ENCODE measurements at places on chromosomes 11 and 22.

DNA sequence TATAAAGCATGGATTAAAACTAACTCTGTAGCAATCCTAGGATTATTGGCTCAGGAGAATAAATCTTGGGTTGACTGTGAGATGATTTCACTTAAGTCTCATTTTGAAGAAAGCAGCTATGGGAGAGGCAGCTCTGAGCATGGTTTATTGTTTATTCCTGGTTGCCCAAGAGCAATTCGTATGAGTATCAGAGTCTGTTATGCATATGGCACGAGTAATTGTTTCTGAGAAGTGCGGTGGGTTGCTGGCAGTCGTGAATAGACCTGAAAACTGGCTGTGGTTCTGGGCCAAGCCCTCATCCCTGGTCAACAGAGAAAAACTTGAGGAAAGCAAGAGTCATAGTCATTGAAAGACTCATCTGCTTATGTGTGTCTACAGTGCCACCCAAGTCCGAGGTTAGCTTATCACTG is 26.8 kb downstream of the DIXDC1 start:
- no peak for DNase-seq

- DNase-seq, result no peak
Observed at GRCh38 chr11:30535818-30536217, 50.3 kb downstream of the MPPED2 start.

- DNase-seq, result no peak
Observed at GRCh38 chr11:30712749-30713148, 126.6 kb upstream of the MPPED2 start.

DNA sequence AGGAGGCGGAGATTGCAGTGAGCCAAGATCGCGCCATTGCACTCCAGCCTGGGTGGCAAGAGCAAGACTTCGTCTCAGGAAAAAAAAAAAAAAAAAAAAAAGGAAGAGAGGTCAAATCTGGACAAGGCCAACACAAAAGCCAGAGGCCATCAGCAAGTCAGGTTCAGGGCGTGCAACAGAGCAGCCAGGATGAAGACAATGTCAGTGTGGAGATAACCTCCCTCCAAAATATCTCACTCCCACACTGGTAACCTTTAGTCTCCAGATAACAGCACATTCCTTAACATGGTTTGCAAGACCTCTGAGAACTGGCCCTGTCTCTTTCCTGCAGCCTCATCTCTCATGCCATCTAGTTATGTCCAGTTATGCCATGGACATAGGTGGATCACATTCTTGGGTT is 4.7 kb downstream of the CSNK2A3 start:
- no peak for DNase-seq

DNA sequence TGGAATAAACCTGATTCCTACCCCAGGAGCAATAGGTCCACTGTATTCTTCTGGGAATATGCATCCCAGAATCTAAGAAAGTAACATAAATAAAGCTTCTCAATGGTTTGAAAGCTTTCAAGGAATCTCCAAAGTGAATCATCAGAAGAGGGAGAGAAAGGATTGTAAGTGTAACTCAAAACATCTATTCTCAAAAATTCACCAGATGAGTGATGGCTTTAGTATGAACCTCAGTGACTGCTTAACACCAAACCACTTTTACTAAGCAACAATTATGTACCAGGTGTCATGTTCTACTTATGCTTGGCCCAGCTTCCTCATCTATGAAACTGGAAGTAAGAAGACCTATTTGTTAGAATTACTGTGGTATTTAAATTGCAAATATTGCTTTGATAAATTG is 7.4 kb downstream of the RAB38 start:
- no peak for DNase-seq

- DNase-seq, result no peak
Observed at GRCh38 chr22:40310081-40310767, 36.1 kb upstream of the ADSL start.

- no peak for DNase-seq
Observed at GRCh38 chr11:130624971-130625544, 176.6 kb downstream of the ADAMTS15 start.

- DNase-seq, result no peak
Observed at GRCh38 chr11:20363149-20363499, 390 bp upstream of the HTATIP2 start.

GRCh38 chr11:2660357-2660939 is 39.3 kb downstream of the KCNQ1OT1 start:
- no peak for DNase-seq

DNA sequence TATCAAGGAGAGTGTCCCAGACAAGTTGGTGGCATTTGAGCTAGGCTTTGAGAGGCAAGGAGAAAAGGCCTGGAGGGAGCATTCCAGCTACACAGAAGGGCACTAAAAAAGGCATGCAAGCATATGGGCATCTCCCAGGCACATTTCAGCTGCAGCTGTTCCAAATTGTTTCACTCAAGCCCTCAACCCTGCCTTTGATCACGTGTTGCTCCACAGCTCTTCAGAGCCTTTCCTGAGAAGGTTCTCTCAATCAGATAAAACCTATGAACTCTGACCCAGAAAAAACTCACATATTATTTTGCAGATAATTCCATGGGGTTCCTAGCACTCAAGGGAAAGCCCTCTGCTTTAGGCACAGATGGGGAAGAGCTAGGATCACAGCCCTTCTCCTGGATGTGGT is 24.4 kb upstream of the HSPA8 start:
- no peak for DNase-seq

- DNase-seq, result no peak
Observed at GRCh38 chr22:46259374-46259773, 3.8 kb downstream of the PKDREJ start.

- DNase-seq, result no peak
Observed at GRCh38 chr11:120950880-120951279, 73.0 kb upstream of the TBCEL start.

- DNase-seq, result no peak
Observed at GRCh38 chr11:118370774-118371173, 11.4 kb downstream of the UBE4A start.

Data from pons (tissue), 1 donor.